Sciatic nerve (tissue), 2 donors: ENCODE measurements at places on chromosomes 7 and 10. TPM values are rescaled to one million over a fixed set of nuclear protein-coding genes. Genes with fewer than 3 reads are reported as not detected.

DNA sequence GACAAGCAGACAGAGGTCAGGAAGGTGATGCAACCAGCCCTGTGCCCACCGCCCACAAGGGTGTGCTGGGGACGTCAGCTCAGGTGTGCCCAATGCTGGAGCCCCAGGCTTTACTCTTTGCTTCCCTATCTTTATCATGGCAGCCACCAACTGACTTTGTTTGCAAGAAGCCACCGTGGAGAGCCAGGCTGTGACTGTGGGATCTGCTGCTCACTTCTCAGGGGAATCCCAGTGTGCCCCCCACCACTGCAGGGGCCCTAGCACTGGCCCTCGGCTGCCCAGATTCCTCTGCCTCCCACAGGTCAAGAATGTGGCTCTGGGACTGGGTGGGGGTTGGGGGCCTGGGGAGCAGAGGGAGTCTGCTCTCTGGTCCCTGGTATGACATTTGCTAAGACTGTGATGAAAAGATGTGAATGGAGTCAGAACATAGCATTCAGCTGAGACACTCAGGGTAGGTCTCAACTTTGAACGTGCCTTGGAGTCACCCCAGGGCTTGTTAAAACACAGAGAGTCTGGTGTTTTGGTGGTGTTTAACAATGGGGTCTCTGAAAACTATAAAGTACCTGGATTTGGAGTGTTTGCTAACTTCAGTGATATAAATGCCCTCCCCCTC lies 47.3 kb downstream of the ARHGAP22 start:
- no peak for DNase-seq

GRCh38 chr7:36473454-36474282 lies 84.0 kb downstream of the ANLN start:
- no peak for DNase-seq

The CHST3 gene
- total RNA-seq, result 36.5 TPM

DNA sequence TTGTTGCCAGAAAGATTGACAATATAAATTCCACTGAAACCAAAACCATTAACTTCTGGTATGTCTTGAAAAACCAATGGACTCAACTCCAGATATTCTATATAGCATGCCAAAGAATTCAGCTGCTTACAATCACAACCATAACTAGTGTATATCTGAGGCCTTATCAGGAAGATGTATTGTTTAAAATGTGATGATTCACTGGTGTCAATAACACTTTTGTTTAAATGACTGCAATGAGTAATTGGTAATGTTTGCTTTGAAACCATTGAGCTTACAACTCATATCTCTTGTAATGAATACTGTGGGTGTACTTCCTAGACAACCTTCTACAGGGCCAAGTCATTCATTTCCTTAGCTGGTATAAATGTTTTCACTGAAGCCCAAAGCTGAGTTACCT lies 727.9 kb upstream of the KCND2 start:
- DNase-seq, result no peak

The TMEM130 gene
- 5.7 TPM for total RNA-seq

GRCh38 chr7:38367301-38367890 lies 94.0 kb upstream of the TARP start:
- DNase-seq, result no peak
